Renal pelvis (tissue), 12 donors: ENCODE measurements at places on chromosomes 7 and 10. TPM values are rescaled to one million over a fixed set of nuclear protein-coding genes. Genes with fewer than 3 reads are reported as not detected.

Gene NAT16
- 0.25 TPM for polyA plus RNA-seq

Gene NUPR2
- polyA plus RNA-seq: 2.5 TPM

Gene NUTM2B
- 0.84 TPM for polyA plus RNA-seq

Gene TAS2R60
- polyA plus RNA-seq: not detected

Gene SLC18A2
- 1.4 TPM for polyA plus RNA-seq

Gene REEP3
- 26.5 TPM for polyA plus RNA-seq

DNA sequence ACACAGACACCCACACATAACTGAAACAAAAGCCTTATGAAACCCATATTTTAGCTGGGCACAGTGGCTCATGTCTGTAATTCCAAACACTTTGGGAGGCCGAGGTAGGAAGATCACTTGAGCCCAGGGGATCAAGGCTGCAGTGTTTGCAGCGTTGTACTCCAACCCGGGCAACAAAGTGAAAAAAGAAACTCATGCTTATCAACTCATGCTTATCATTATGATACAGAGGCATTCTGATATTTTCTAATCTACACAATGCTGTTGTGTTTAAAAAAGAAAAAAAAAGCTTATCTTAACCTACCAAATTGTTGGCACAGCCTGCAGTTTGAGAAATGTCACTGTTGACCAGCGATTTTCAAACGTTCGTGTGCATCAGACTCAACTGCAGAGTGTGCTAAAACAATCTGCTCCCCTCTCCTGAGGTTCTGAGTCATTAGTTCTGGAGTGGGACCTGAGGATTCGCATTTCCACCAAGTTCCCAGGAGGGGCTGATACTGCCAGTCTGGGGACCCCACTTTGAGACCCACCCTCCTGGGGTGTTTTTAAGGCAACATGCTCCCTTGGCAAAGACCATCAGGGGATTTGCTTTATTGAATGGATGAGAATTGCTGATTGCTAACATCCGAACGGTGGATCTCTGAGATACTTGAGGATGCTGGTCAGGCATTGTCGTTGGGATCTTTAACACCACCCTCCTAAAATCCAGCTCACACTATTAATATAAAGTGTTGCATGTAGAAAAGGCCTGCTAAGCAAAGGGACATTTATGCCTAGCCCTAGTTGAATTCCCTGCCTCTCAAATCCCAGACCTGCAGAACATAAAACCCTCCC lies 16.2 kb downstream of the CHST3 start:
- DNase-seq: no peak

DNA sequence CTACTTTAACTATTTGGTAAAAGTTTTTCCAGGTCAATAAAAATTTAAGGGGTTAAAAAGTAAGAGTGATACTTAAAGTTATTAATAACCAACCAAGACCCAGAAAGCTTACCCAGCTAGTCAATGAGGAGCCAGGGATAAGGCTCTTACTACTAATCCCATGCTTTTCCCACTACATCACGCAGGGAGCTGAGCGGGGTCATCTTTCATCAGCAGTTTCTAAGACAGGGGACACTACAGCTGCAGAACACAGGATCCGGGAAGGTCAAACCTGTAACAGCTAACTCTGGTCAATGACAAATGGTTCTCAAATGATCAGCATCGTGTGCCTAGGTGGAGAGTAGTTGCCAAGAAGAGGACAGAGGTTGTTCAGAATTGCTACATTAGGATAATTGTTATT lies 65.1 kb downstream of the RSU1 start:
- no peak for DNase-seq

DNA sequence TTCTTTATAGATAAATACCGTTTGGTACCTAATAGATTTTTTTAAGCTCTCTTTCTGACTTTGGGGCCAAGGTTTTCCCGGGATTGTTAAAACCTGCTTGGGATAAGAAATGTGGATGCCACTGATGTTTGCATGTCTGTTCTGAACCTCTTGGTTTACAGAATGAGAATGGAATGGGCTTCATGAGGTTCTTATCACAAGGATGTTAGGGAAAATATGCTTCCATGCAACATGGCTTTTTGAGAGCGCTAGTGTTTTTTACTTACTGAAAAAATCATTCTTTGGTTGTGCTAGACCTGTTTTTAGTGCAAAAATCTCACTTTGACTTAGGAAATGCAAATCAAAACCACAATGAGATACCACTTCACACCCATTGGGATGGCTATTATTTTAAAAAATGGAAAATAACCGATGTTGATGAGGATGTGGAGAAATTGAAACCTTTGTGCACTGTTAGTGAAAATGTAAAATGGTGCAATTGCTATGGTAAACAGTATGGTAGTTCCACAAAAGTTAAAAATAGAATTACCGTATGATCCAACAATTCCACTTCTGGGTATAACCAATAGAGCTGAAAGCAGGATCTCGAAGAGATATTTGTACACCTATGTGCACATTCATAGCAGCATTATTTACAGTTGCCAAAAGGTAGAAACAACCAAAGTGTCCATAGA lies 38.9 kb downstream of the TSPAN14 start:
- no peak for DNase-seq

- no peak for DNase-seq
These were observed 22.8 kb downstream of the GNA12 start for GRCh38 chr7:2821161-2821841.

GRCh38 chr7:7705318-7705717 lies 13.1 kb downstream of the RPA3 start:
- no peak for DNase-seq

GRCh38 chr7:27586825-27587224 lies 75.9 kb downstream of the HIBADH start:
- no peak for DNase-seq

GRCh38 chr10:132712743-132713142 lies 73.2 kb downstream of the NKX6-2 start:
- no peak for DNase-seq

- no peak for DNase-seq
These were observed 62.8 kb upstream of the ADGRA1 start for GRCh38 chr10:133024704-133025557.

DNA sequence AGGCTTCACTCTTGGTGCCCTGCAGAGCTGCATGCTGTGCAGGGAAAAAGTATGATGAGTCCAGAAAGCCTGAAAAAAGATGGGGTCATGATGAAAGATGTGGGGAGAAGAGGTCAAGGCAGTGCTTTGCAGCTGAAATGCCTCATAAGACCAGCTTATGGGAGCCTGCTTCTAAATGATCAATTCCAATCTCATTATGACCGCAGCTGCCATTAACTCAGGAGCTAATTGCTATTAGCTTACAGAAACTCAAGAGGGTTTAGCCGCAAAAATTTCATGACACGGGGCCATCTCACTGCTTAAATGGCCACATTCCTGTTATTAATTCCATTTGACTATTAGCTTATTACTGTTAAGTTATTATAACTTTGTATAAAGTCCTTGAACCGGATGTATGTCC lies 502.9 kb upstream of the ZMIZ1 start:
- no peak for DNase-seq

DNA sequence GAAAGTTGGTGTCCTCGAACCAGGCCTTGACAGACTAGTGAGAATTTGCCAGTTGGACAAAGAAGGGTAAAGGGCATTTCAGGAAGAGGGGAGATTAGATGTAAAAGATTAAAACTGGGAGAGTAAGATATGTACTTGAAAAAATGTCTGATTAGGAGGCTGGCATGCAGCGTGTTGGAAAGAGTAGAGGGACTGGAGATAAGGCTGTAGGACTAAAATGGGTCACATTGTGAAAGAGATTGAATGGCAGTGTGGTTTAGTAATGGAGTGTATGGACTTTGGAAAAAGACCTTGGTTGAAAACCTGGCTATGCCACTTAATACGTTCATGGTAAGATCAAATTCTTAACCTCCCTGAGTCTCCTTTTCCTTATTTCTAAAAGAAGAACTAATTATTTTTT lies 14.1 kb downstream of the CREM start:
- DNase-seq: no peak

DNA sequence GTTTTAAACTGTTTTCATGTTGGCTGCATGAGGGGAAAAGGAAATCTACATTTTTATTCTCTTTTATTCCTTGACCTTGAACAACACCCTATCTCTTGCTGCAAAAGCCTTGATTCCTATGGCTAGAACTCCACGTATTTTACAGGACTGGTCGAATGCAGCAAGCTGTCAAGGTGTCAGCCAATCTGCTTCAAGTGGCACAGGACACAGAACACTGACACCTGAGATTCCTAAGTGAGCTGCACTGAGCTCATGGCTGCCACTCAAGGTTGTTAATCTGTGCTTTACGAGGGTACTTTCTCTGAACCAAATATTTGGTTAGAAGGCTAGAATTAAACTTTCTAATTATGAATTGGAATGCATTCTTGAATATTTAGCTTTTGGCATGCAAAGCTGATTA lies 349.7 kb upstream of the COBL start:
- DNase-seq: peak; percentile 29

GRCh38 chr10:47384148-47384921 lies at the start of gene ZNF488:
ZNF488 (minus strand) TSS chr10:47384293; CDS start chr10:47368829, 15,464 bp downstream.
- DNase-seq: peak; percentile 75

DNA sequence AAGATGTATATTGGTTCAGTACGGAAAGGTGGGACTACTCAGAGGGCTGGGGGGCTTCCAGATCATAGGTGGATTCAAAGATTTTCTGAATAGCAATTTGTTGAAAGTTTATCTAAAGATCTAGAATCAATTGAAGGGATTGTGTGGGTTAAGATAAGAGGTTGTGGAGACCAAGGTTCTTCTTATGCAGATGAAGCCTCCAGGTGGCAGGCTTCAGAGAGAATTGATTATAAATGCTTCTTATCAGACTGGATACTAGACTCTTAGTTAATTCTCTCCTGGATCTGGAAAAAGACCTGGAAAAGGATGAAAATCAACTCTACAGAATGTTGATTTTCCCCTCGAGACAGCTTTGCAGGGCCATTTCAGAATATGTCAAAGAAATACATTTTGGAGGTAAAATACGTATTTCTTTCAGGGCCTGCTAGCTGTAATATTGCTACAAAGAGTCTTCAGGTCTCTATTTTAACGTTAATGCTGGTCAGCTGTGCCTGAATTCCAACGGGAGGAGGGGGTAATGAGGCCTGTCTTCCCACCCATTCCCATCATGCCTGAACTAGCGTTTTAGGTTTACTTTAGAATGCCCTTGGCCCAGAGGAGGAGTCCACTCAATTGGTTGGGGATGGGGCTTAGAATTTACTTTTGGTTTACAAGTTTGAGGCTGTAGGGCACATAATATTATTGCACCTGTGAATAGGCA lies 12.8 kb upstream of the GPR15LG start:
- no peak for DNase-seq

DNA sequence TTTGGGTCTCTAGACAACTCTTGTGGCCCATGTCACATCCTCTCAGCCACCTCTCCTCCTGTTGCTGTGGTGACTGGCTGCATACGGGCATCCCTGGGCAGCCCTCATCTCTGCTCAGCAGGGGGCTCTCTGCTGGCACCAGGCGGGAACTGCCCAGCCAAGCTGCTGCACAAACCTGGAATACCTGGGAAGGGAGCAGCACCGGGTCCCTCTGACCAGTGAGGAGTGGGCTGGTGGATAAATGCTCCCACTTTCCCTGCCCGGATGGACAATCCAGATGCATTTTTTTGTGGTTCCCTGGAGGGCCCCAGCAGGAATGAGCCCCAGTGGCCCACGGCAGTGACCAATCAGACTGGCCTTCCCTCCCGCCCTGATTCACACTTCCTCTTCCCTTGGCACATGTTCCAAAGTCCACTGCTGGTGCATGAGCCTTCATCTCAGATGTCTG lies 21.9 kb downstream of the GRID1 start:
- no peak for DNase-seq

GRCh38 chr7:123154231-123154860 lies 45.4 kb downstream of the SLC13A1 start:
- peak; percentile 79 for DNase-seq

DNA sequence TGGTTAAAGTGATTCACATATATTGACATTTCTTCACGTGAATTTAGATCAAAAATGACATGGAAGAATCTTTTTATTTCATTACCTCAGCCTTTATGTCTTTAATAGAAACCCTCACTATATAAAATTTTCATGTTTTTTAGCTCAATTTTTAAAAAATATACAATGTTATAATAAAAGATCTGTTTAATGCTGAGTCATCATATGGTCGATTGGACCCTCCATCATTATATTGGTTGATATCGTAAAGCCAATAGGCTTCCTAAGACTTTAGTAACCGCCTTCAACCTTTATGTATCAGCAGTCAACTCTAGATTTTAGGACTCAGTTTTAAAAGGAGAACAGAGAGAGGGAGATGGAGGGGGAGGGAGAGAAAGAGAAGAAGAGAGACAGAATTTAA lies 162.3 kb upstream of the FERD3L start:
- DNase-seq: no peak

DNA sequence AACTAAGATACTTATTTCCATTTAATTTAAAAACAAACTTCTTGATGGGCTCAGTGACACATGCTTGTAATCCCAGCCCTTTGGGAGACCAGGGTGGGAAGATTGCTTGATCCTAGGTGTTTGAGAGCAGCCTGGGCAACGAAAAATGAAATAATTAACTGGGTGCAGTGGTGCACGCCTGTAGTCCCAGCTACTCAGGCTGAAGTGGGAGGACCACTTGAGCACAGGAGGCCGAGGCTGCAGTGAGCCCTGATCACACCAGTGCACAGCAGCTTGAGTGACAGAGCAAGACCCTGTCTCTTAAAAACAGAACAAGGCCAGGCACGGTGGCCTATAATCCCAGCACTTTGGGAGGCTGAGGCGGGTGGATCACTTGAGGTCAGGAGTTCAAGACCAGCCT lies 37.4 kb downstream of the AVL9 start:
- DNase-seq: no peak

DNA sequence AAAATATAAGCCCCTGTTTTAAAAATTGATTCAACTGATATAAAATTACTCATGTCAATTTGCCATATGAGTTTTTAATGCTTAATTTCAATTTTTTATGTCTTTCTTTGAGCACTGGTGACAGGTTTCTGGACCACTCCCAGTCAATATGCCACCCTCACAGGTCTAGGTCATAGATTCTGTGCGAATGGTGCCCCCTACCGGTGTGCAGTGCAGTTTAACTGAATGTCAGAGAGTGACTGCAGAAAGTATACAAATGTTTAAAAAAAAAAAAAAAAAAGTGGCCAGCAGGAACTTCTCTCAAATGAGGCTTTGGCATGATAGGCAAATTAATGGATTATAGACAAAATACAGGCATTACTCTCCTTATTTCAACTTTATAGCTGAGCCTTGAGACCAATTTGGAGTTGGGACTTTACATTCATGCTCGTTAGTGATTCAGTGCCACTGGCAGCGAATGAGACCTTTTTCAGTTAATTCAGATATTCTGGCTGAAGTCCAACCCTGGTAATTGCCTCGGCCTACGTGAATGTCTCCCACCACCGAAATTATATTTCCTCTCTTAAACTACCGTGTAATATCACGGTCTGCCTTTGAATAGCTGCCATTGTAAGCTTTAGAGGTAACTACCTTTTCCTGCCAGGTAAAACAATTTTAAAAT lies 427.6 kb downstream of the PHTF2 start:
- DNase-seq: peak; percentile 22
